ENCODE measurements at places on chromosomes 5 and 9.

GRCh38 chr5:38695021-38695958, 138.8 kb upstream of the LIFR start:
- no peak for DNase-seq

GRCh38 chr5:116747881-116748280, 173.3 kb upstream of the SEMA6A start:
- DNase-seq: no peak

DNA sequence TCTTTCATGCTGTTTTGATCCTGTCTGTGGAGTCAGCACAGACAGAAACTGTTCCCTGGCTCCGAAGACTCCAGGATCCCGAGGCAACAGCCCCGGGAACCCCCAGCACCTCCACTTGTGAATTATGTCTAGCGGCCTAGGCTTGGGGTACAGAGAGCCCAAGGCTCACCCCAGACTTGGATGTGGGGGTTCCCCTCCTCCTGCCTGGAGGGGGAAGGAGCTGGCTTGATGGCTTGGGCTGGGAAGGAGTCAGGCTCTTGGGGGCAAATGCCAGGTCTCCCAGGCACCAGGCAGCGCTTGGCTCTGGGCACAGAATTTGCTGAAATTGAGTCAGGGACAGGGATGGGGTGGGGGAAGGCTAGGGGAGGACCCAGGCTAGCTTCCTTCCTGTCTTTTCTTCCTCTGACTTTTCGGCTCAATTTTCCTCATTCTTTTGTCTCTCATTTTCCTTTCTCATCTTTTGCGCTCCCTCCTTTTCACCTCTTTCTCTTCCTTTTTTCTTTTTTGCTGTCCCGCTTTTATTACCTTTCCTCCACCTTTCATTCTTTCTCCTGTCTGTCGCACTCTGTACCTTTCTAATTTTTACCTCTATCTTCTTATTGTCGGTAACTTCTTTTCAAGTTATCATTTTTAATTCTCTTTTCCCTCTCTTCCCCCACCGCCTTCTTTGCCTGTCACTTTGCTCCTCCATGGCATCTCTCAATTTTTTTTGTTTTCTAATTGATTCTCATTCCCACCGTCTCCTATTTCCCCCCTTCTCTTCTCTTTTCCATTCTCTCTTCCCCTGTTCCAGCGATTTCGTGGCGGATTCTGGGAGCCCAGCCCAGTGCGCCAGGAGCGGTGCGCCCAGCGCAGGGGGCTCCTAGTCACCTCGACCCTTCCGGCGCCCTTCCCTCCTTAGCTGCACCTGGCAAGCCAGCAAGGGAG, 10.5 kb downstream of the MSX2 start:
- no peak for DNase-seq

- DNase-seq: peak; percentile 29
Measured at GRCh38 chr9:34463098-34463900, 4.7 kb downstream of the DNAI1 start.

DNA sequence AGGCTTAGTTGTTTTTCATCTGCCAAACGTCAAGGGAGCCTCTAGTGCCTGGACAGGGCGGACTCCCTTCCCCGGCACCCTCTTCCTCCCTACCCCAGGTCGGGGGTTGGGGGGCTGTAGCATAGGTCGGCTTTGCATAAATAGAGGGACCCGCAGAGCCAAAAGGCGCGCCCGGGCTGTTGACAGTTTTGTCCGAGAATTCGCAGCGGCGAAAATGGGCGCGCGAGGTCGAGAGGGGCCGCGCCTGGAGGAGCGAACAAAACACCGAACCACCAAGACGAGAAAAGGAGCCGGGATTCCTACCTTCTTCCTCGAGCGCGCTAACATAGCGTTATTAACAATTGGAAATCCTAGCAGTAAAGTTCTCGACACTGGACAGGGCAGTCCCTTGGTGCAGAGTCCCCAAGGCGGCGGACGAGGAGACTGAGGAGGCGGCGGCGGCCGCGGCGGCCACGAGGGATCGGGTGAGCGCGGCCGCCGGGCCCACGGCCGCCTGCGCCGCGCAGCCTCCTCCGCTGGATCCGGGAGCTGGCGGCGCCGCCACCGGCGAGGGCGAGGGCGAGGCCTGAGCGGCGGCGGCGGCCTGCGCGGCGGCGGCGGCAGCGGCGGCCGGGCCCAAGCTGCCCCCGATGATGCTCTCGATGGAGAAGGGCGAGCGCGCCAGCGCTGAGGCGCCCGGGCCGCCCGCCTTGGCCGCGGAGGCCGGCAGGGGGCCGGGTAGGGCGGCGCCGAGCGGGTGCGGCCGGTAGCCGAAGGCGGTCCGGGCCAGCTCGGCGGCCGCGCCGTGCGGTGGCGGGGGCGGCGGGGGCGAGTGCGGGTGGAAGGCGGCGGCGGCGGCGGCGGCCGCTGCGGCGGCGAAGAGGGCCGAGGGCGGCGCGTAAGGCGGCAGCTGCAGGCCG, 1.7 kb downstream of the FOXD1 start:
- DNase-seq: no peak

DNA sequence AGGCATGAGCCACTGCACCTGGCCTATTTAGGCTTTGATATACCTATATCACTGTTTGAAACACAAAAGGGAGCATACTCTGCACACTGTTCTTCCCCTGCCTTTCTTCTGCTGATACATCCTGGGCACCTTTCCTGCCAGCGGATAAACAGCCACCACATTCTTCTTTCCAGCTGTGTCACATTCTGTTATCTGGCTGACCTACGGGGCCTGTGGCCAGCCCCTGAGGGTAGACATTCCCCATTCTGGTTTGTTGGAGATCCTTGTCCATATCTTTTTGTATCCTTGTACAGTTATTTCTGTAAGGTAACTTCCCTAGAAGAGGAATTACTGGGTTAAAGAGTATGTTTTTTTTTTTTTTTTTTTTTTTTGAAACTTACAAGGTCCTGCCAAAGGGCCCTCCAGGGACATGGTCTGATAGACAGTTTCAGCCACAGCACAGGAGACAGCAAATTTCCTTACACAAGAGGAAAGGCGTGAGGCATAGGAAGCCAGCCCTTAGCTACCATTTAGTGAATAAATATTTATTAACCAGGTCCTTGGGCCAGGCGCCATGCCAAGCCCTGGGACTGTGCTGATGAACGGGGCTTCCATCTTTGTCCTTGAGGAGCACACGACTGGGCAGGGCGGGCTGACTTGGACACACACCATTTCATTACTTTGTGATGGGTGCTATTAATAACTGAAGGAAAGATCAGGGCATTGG, 57.8 kb downstream of the ERGIC1 start:
- DNase-seq: no peak

DNA sequence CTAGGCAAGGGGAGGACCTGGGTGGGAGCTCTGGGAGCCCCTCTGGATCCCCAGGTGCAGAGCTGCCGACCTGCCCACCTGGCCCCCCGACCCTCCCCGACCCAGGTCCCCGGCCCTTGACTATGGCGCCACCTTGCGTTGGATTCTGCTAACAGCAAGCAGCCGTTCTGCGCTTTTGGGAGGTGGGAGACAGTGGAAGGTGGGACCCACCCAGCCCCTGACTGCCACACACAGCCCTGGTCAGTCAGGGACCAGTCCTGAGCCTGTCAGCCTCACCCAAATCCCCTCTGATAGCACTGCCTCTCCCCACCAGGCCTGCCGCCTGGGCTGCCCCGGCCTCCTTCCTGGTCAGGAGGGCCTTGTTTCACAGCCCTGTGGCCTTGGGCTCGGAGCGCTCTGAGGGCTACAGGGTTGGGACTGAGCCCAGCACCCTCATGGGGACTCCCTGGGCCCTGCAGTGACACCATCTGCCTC, 77.9 kb downstream of the HMCN2 start:
- DNase-seq: no peak

GRCh38 chr5:170152767-170153166, 47.1 kb downstream of the FOXI1 start:
- no peak for DNase-seq

DNA sequence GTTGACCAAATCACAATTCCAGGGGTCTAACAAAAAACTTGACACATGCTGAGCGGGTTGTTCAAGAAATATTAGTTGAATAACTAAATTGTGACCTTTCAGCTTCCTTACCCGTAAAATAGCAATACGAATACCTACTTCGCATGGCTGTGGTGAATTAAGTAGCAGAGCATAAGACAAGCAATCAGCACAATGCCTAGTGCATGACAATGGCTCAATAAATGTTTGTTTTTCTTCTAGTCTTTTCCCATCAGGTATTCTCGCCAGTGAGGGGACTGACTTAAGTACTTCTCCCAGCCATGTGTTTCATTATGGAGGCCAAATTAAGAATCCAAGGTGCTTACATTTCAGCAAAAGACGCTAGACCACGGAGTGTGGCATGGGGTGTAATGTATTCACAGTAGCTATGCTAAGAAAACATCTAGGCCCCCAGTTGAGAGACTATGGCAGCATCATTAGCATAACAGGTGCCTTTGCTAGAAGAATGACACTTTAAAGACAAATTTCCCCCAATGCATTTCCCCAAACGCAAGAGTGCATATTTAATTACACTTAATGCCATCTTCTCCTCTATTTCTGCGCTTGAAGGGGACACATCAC, 145.9 kb downstream of the ASTN2 start:
- no peak for DNase-seq

DNA sequence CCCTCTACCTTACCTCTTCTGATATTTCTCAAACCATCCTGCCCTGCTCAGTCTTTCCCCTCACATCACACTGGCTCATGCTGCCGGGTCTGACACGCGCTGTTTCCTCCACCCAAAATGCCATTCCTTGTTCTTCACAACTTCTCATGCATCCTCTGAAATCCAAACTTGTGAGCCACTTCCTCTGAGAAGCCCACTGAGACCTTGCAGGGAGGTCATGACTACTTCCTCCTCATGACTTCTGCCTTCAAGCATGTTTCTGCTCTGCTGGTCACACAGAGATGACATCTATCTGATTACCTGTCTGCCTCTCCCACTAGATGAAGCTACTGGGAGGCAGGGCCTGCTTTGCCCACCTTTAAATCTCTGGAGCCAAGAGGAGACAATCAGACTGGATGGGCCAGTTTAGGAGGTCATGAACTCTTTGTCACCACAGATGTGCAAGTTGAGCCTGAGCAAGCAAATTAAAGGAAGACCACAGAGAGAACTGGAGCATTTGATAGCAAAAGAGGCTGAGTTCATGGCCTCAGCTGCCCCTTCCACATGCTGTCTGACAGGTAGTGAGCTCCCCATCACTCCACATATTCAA, 119.8 kb upstream of the TBC1D2 start:
- no peak for DNase-seq

- DNase-seq: no peak
Measured at GRCh38 chr5:152113401-152113800, 188.8 kb upstream of the GLRA1 start.

DNA sequence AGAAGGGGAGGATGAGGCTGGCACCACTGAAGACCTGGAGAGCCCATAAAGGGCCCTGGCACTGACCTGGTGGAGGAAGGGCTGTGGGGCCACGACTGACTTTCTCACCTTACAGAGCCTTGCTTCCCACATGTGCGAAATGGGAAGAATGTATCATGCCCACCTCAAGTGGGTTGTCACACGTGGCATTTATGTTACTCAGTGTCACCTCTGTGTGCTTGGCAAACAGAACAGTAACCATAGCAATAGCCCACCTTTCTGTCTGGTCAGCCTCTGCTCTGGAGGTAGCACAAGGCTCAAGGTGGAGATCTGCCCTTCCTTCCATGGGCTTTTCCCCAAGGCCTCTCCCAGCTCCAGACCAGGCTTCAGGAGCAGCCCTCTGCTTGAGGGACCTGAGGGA, 16.7 kb downstream of the TCF7 start:
- DNase-seq: peak; percentile 45

GRCh38 chr9:35051069-35051967, 21.1 kb downstream of the VCP start:
- DNase-seq: no peak

DNA sequence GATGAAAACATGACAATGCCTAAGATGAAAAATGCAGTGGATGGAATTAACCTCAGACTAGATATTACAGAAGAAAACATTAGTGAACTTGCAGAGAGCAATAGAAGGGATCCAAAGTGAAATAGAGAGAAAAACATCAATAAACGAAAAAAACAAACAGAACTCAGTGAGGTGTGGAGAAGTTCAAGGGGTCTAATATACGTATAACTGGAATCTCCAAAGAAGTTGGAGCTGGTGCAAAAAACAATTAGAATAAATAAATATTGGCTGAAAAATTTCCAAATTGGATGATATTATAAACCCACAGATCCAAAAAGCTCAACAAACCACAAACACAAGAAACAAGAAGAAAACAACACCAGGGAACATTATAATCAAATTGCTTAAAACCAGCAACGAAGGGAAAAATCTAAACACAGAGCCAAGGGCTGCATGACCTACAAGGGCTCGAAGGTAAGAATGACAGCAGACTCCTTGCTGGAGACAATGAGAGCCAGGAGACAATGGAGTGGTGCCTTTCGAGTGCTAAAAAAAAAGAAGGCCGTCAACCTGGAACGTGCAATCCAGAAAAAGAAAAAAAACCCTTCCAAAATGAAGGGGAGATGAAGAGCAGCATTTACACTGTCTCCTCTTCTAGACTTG, 11.8 kb downstream of the FAM163B start:
- no peak for DNase-seq

GRCh38 chr9:128689293-128689774, 312 bp downstream of the SET start:
- DNase-seq: no peak

GRCh38 chr5:176542135-176542595, 5.0 kb upstream of the RNF44 start:
- DNase-seq: peak; percentile 72

DNA sequence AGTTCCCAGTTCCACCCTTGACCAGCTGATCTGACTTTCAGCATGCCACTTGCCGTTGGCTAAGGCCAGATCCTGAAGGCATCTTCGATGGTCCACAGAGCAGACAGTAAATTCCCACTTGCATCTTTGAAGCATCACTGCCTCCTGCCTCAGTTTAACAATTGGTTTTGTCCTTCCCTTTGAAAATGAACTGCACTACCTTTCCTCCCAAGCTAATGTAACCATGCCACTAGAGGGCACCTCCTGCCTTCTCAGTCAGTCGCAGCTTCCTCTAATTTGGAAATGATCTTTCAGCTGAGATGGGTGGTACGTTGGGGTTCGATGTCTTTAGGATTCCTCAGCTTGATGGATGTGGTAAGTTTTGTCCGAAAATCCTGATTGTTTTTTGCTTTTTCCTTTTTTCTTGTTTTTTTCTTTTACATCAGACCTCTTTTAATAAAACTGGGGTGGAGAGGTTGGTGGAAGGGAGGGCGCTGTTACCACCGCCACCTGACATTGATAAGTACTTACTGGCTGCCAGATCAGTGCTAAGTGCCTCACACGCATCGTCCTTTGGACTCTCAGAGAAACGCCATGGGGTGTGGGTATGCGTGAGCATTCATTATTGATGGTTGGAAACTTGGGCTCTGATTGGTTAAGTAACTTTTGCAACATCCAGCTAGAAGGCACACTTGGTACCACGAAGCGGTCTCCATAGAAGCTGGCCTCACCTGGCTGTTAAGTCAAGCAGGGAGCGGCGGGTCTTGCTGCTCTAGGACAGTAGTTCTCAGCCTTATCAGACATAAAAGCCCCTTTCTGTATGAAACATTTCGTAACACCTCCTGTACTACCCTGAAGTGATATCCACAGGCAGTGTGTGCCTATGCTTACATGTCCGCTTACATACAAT, 16.9 kb downstream of the PTTG1 start:
- DNase-seq: peak; percentile 54

- DNase-seq: no peak
Measured at GRCh38 chr9:131672451-131672850, 67.4 kb downstream of the RAPGEF1 start.

GRCh38 chr5:126778675-126779403, 1.9 kb downstream of the LMNB1 start:
- DNase-seq: no peak

GRCh38 chr5:61620699-61621182, 288.7 kb downstream of the ZSWIM6 start:
- no peak for DNase-seq

Measured in stimulated activated CD4-positive, alpha-beta T cell treated with anti-CD3 and anti-CD28 coated beads, TNF-alpha, amount 100 ng/mL, for 24 hours (primary cell).